ENCODE measurements at places on chromosomes 7 and 10. TPM values are rescaled to one million over a fixed set of nuclear protein-coding genes. Genes with fewer than 3 reads are reported as not detected.

The PLEKHS1 gene
- 0.18 TPM for total RNA-seq

The LBX1 gene
- total RNA-seq, result 1.5 TPM

The ATOH7 gene
- total RNA-seq, result 1.5 TPM

The PON1 gene
- total RNA-seq, result 0.12 TPM

The AEBP1 gene
- total RNA-seq, result 68.5 TPM

The NKX1-2 gene
- total RNA-seq, result not detected

The PDE6C gene
- not detected for total RNA-seq

The SMKR1 gene
- 0.53 TPM for total RNA-seq

The STK31 gene
- 0.64 TPM for total RNA-seq

The FKBP6 gene
- not detected for total RNA-seq

The TDRD1 gene
- 0.06 TPM for total RNA-seq

The MRLN gene
- 26.3 TPM for total RNA-seq

The GPRIN2 gene
- total RNA-seq, result 8.2 TPM
